ENCODE measurements at places on chromosomes 3 and 15.
A peak's percentile ranks its signal among the peaks of the same experiment; 100 is the strongest.

GRCh38 chr3:44058868-44059203 is 182.8 kb upstream of the TOPAZ1 start:
- DNase-seq: no peak

DNA sequence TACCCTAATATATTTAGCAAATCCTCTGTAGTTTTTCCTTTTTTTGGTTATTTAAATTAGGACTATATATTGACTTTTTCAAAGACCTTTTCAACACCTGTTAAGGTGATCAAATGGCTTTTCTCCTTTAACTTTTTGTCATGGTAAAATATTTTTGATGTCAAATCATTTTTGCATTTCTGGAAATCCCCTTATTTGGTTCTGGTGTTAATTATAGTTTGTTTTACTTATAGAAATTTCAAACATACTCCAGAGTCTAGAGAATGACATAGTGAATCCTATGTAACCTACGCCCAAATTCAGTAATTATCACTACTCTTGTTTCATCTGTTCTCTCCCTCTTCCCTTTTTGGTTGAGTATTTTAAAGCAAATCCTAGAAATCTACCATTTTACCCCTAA is 121.3 kb upstream of the TBL1XR1 start:
- no peak for DNase-seq

DNA sequence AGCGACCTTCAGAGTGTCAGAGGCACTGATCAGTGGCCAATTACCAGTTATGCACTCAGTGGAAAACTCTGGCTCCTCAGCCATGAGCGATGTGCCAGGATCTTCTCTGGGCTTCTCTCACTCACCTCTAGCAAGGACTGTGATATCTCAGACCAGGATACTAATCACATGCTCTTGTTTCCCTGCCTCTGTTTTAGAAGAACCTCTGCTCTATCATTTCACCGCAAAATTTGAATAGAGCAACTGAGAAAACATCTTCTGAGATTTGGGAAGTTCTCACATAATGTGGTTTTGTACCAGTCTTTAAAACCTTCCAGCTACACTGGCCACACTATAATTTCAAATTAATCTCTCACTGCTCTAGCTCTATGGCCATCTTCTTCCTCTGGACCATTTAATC is 325.8 kb upstream of the FRG2C start:
- DNase-seq: no peak

DNA sequence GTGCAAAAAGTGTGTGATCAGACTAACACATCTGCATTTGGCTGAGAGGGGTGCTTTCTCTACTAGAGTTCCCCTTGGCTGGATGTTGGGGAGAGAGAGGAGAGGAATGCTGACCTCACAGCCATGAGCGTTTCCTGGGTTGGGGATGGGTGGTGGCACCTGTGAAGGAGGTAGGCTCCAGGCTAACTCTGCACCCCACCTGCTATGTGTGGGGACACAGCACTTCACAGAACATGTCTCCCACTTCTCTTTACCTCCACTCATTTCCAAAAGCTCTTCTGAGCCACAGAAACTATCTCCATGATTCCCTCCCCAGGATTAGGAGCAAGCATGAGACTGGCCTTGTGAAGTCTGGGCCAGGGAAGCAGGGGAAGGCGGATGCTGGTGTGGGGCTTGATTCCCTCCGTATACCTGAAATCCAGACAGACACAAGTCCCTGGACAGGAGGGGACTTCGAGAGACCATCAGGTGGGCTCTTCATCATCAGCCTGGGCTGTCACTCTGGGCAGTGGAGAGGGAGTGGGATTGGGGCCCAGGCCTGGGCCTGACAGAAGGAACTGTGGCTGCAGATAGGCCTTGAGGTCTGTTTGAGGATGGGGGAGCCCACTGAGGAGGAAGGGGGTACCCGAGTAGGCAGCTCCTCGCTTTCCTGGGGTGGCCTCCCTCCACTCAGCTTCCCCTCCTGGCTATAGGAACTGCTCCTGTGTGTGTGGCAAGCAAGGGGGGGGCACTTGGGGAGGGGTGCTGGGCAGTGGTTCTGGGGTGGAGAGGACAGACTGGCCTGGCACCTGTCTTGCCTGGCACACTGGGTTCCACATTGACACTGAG is 40.7 kb downstream of the FEM1B start:
- no peak for DNase-seq

- DNase-seq: no peak
These were observed 89.0 kb upstream of the TPM1 start for GRCh38 chr15:62953496-62954045.

DNA sequence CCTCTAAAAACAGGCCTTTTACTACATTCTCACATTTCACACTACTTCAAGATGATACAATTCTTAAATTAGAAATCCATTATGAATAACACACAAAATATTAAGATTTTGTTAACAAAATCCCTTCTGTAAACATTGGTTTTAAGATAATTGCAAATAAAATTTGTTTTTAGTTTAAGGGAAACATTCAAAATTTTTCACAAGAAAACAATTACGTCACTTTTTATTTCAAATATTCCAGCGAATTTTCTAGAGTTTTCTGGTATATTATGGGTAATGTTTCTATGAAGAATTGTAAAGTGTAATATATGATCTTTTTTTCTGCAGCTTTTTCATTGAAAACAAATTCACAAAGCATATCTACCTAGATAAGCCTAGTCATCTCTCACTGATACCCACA is 5.9 kb downstream of the ARPP21 start:
- DNase-seq: no peak

DNA sequence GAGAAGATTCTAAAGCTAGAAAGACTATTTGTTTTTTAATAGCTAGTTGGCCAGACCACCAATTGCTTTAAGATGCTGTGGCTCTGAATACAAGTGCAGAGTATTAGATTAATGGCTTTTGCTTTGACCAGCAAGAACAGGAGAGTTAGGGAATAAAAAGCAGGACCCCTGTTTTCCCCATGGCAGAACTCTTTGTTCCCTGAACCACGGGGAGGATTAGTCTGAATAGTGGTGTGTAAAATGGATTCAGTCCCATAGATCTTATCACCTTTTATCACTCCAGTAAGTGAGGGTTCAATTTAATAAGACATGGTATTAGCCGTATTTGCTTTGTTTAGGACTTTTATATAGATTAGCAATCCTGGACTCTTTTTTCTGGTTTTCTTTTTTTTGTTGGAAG is 562.6 kb upstream of the DPPA4 start:
- no peak for DNase-seq

GRCh38 chr15:97875513-97876280 is 84.8 kb upstream of the ARRDC4 start:
- DNase-seq: no peak

- DNase-seq: no peak
These were observed 207.3 kb downstream of the ARRDC4 start for GRCh38 chr15:98167722-98168268.

DNA sequence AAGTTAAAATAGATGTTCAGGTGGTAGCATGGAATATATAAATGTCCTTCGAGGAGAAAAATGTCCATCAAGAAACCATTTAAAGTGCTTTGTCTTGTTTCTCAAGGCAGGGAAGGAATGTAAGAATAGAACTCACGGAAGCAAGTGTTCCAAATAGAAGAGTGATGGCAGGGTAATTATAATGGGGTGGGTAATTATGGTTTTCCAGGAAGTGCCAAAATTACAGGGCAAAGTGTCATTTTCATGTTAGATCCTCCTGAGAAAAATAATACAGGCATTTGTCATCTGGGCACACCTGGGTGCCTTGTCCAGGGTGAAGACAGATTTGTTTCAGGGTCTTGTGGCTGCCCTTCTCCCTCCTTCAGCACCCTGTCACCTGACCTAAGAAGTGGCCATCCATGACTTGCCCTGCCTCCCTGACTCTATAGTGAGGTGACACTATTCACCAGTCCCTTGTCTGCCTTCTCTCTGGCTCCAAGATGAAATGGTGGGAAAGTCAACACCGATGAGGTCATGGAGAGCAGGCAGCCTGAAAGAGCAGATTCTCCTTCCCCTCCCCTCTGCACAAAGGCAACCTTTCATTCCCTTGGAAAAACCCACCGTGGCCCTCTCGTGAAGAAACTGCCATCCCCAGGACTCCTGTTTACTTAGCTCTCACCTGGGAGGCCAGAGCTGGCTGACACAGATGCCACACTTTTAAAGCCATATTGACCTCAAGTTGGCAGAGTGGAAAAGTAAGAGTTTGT is 45.1 kb upstream of the AMOTL2 start:
- DNase-seq: peak; percentile 39

DNA sequence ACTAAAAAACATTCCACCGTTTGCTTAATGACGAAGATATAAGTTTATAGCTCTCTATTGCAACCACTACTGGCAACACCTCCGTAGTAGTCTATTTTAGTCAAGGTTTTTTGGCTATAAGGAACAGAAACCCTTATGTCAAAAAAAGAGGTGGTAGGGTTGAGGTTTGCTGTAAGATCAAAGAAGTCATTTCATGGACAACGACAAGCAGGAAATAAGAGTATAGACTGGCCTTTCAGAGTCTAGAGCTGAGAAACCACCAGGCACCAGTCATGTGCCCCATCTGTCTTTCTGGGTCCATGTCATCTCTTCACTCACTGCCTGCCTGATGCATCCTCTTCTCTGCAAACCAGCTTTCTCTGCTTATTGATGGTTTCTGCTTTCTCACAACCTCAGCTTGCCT is 42.7 kb downstream of the THBS1 start:
- no peak for DNase-seq

DNA sequence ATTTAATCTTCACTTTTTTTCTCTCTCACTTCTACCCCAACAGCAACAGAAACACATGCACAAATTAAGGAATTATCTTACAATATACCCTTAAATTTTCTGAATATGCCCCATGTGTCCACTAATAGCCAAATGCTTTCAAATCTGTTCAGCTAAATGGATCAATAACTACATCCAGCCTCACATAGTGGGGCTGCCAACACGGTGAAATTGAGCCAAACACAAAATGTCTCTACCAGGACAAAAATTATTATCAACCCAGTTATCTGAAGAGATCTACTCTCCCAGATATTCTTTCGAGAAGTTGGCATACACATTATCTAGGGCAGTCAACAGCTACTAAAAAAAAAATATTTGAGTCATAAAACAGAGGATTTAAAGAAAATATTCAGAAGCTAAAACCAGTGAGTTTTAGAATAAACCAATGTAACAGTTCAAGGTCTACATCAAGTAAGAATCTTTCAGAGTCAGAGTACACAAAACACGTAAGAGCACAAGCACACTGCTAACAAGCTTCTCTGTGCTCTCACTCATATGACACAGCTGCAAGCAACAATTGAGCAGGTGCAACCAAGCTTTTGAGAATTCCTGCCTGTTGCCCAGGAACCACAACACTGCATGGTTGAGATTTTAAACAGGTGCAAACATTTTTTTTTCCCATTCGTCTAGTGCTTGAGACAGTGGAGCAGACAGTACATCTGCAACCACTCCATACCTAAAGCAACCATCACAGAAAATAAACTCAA is 247.7 kb downstream of the ZBTB20 start:
- peak; percentile 98 for DNase-seq

- no peak for DNase-seq
These were observed 53.7 kb downstream of the LSAMP start for GRCh38 chr3:116391296-116392201.

GRCh38 chr15:94075349-94075748 is 156.0 kb upstream of the MCTP2 start:
- no peak for DNase-seq

DNA sequence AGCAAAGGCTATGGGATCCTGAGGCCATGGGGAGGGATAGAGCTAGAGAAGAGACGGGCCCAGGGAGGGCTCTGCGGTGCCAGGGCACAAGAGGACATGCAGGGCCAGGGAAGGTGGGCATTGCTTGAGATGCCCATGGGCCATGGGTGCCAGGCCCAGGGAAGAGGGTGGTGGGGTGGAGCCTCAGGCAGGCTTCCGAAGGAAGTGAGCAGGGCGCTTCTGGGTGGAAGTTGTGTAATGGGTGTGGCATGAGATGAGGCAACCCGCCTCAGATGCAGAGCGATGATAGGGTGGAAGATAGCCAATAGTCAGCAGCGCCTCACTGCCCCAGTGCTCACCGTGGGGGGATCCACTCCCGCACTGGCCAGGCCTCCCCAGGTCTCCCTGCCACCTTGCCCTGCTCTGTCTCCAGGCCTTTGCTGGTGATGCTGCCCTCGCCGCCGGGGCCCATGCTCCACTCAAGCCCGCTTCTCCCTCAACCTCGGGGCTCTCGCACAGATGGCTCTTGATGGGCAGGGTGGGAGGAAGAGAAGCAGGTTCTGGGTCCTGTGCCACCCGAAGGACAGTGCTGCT is 51.4 kb downstream of the DNAJB8 start:
- no peak for DNase-seq

GRCh38 chr3:11401434-11401833 is 129.2 kb downstream of the ATG7 start:
- no peak for DNase-seq

- no peak for DNase-seq
These were observed 33.0 kb downstream of the VPS13C start for GRCh38 chr15:62027263-62027565.

- no peak for DNase-seq
These were observed 422.6 kb downstream of the ROBO1 start for GRCh38 chr3:79344876-79345871.

DNA sequence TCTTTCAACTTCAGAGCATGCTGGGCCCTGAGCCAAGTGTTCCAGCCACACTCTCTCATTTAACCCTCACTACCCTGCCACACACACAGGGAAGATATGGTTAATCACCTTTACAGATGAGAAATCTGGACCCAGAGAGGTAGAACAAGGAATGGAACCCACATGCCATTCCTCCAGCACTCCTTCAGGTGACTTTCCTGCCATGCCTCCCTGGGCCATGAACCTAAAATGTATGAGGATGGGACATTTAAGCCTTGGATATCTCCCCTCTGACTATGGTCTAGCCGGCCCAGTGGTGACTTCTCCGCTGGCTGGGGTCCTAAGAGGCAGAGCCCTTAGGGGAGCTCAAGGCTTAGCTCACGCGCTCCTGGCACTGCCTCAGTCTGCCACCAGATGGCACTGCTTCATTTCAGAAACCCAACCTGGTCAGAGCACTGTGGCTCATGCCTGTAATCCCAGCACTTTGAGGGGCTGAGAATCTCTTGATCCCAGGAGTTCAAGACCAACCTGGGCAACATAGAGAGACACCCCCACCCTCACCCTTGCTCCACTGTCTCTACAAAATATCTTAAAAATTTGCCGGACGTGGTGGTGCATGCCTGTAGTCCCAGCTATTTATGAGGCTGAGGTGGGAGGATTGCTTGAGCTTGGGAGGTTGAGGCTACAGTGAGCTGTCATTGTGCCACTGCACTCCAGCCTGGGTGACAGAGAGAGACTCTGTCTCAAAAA is 2.2 kb upstream of the DCAF1 start:
- peak; percentile 49 for DNase-seq

GRCh38 chr3:32912046-32912445 is 39.4 kb upstream of the CCR4 start:
- DNase-seq: no peak

- no peak for DNase-seq
These were observed 169.4 kb upstream of the ZNF385D start for GRCh38 chr3:21920421-21920861.

DNA sequence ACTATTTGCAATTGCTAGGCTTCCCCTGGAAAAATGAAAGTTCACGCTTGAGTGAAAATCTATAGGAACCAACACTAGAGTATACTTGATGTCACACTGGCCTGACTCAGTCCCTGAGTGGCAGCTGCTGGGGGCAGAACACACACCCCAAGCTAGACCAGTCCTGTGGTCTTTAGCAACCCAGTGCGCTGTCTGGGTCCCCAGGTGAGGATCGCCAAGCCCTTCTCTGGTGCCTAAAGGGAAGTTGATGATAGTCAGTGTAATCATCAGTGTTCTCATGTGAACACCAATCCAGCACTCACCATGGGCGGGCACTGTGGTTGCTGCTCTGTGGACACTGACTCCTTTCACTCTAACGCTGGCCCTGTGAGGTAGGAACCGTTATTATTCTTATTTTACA is 11.2 kb downstream of the ALDH1A3 start:
- no peak for DNase-seq

GRCh38 chr3:132622761-132623160 is 25.7 kb downstream of the ACKR4 start:
- DNase-seq: no peak
